ENCODE measurements at places on chromosomes 6 and 20. TPM values are rescaled to one million over a fixed set of nuclear protein-coding genes. Genes with fewer than 3 reads are reported as not detected.

The CCDC170 gene
- total RNA-seq: 0.06 TPM

The TMC2 gene
- not detected for total RNA-seq

The L3MBTL3 gene
- 22.2 TPM for total RNA-seq

The MEI4 gene
- 1.0 TPM for total RNA-seq

The CALHM4 gene
- total RNA-seq: not detected

The BTNL2 gene
- not detected for total RNA-seq

The PSMF1 gene
- 56.0 TPM for total RNA-seq

The C20orf144 gene
- total RNA-seq: not detected

The WASF1 gene
- 81.1 TPM for total RNA-seq

The LINC00237 gene
- not detected for total RNA-seq

The LPIN3 gene
- total RNA-seq: 2.8 TPM

The RBPJL gene
- not detected for total RNA-seq

The TCP1 gene
- total RNA-seq: 264 TPM

GRCh38 chr20:10643560-10643873, 30.3 kb downstream of the JAG1 start:
- no peak for DNase-seq
- no peak overlapping the region for H3K4me3 ChIP-seq
- H3K27ac ChIP-seq: no peak overlapping the region
- H3K27me3 ChIP-seq: no peaks in the 10 kb centered on the region

- H3K4me3 ChIP-seq: no peak overlapping the region
- no peak overlapping the region for H3K27ac ChIP-seq
- no peak for DNase-seq
Measured at GRCh38 chr20:31638317-31638716, 605 bp downstream of the COX4I2 start.

GRCh38 chr6:53959717-53960116, 151.5 kb upstream of the MLIP start:
- H3K4me1 ChIP-seq: no peaks in the 10 kb centered on the region
- no peak overlapping the region for H3K4me3 ChIP-seq
- no peaks in the 10 kb centered on the region for H3K27me3 ChIP-seq
- DNase-seq: no peak

DNA sequence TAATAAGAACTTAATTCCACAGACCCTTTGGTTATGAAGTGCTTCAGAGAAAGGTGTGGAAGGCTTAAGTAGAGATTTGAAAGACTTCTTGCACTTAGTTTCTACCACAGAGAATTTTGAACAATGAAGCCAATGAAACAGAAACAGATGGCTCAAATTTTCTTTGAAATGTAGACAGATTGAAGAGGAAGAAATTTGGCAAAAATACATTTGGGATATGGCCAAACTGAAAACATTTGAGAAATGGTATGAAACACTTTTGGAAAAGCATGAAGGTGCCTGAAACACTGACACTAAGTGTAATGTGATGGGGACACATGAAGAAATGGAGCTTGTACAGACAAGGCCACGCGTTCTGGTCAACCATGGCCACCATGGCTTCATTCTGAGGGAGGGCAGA, 272.4 kb upstream of the EXOC2 start:
- no peaks in the 10 kb centered on the region for H3K27me3 ChIP-seq
- no peak for DNase-seq
- H3K36me3 ChIP-seq: no peaks in the 10 kb centered on the region
- H3K27ac ChIP-seq: no peak overlapping the region
- H3K4me1 ChIP-seq: peaks cover 7% of the 10 kb centered on the region

GRCh38 chr6:13248053-13248452, 80.3 kb downstream of the TBC1D7 start:
- H3K4me3 ChIP-seq: no peak overlapping the region
- H3K27ac ChIP-seq: no peak overlapping the region
- H3K4me1 ChIP-seq: peaks cover 13% of the 10 kb centered on the region
- H3K36me3 ChIP-seq: no peaks in the 10 kb centered on the region
- H3K27me3 ChIP-seq: no peaks in the 10 kb centered on the region

DNA sequence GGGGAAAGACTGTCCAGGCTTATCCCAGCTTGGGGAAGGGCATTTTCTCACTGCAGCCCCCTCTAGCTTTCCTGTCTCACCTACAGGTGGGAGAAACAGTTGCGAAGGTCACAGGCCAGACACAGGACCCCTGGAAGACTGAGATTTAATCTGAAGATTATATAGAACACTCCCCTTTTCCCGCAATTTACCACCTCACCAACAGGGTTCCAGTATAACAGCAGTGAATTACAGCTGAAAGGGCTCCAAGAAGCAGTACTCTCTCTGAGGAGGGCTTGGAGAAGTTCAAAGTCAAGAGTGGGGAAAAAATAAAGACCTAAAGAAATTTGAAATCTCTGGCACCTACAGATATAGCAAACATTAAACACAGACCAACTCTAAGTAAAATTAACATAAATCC, 111.9 kb downstream of the ANKRD60 start:
- no peak overlapping the region for H3K4me3 ChIP-seq
- no peak overlapping the region for H3K27ac ChIP-seq
- H3K27me3 ChIP-seq: no peaks in the 10 kb centered on the region
- no peaks in the 10 kb centered on the region for H3K36me3 ChIP-seq

DNA sequence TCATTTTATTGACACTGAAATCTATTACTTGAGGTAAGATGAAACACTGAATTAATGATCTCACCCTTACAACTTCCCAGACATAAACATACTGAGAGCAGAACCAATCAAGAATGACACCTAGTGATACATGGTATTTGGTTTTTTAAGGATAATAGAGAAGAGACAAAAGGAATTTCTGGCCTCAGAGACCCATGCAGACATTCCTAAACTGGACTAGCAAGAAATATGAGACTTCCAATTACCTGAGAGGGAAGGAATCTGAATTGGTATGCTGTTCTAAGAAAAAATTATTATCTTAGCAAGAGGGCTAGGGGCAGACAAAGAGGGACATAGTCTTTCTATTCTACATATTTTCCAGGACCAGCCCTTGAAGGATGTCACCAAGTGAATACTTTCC, 141.1 kb downstream of the BMP5 start:
- no peak overlapping the region for H3K4me3 ChIP-seq
- H3K27me3 ChIP-seq: no peaks in the 10 kb centered on the region
- no peak for DNase-seq
- no peaks in the 10 kb centered on the region for H3K36me3 ChIP-seq

DNA sequence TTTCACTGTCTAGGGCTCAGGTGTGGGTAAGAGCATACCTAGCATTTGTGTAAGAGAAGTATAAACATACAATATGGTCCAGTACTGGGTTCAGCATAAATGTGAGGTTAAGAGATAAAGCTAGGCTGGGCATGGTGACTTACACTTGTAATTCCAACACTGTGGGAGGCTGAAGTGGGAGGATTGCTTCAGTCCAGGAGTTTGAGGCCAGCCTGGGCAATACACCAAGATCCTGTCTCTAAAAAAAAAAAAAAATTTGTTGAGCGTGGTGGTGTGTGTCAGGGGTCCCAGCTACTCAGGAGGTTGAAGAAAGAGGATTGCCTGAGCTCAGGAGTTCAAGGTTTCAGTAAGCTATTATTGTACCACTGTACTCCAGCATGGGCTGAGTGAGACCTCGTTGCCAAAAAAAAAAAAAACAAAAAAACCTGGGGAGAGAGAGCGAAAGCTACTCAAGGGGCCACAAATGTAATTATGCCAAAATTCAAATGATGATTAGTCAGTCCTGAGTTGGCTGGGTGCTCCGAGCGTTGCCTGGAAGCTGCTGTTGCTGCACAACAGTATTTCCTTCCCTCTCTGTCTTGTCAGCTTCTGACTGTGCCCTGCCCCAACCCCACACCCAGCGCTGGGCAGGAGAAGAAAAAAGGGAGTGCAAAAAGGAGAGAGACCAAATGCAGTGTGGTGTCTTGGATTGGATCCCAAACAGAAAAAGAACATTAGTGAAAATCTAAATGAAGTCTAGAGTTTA, 24.0 kb downstream of the CMTR1 start:
- no peak for DNase-seq
- no peak overlapping the region for H3K4me3 ChIP-seq
- peaks cover 6% of the 10 kb centered on the region for H3K27me3 ChIP-seq
- H3K36me3 ChIP-seq: peaks cover 8% of the 10 kb centered on the region

DNA sequence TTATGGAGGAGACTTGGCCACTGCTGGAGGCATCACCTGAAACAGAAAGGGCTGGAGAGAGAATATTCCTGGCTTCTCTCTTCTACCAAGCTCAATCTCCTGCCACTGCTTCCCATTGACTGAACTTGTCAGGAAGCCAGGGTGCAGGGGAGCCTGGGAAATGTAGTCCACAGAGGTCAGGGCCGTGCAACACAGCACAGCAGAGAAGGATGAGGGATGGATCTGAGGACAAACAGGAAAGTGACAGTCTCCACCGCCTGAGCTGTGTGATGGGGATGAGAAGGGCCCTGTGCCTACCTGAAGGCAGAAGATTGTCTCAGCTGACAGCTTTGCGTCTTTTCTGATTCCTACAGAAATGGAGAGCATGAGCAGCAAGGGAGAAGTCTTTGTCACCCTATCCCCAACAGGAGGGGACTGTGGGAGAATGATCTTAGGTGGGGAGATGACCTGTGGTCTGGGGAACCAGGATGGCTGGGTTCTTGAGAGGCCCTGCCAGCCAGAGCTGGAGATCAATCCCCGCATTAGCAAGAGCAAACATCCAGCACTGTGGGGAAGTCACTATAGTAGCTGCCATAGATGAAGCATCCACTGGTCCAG, 114.2 kb downstream of the SNX5 start:
- no peaks in the 10 kb centered on the region for H3K4me1 ChIP-seq
- H3K27me3 ChIP-seq: no peaks in the 10 kb centered on the region
- peak; percentile 44 for DNase-seq
- H3K36me3 ChIP-seq: no peaks in the 10 kb centered on the region
- no peak overlapping the region for H3K4me3 ChIP-seq

GRCh38 chr6:159014406-159014805, 14.4 kb upstream of the RSPH3 start:
- H3K4me1 ChIP-seq: no peaks in the 10 kb centered on the region
- no peak overlapping the region for H3K27ac ChIP-seq
- H3K27me3 ChIP-seq: no peaks in the 10 kb centered on the region

- no peak overlapping the region for H3K27ac ChIP-seq
- no peaks in the 10 kb centered on the region for H3K27me3 ChIP-seq
- H3K36me3 ChIP-seq: no peaks in the 10 kb centered on the region
- peak; percentile 26 for DNase-seq
- peaks cover 9% of the 10 kb centered on the region for H3K4me1 ChIP-seq
Measured at GRCh38 chr20:37670351-37670791, 23.5 kb upstream of the CTNNBL1 start.

DNA sequence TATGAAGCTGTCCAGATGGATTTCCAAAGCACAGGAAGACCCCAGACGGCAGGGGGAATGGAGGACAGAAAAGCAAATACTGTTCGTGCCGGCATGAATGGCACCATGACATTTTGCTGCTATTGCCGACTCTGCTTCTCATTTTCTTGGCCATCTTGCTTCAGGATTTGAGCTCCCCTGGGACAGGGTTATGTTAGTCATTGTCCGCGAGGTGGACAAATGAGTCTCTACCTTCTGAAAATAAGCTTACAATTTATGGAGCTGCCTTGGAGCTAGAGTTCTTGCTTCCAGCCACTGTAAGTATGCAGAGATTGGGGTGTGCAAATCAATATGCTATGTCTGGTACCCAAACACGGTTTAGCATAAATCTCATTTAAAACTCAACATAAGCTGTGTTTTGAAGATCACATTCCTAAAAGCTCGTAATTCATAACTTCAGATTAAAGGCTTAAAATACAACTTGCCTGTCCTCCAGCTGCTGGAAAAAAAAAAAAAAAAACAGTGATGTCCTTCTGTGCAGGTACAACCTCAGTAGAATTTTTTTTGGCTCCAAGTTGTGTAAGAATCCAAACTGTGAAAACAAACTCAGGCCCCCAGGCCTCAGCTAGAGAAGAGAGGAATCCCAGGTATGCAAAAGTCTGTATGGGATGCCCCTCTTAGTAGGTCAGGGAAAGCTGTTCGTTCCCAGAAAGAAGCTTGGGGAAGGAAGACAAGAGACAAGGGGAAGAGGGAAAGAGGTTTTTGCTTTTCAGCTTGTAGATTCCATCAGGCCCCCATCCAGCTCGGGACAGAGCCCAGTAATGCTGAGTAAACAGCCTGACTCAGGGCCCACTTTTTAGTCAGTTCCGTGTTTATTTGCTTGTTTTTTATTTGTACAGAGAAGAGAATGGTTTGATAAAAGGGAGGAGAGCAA, 184.2 kb upstream of the FOXA2 start:
- H3K27ac ChIP-seq: no peak overlapping the region
- H3K36me3 ChIP-seq: no peaks in the 10 kb centered on the region
- peak; percentile 30 for DNase-seq

GRCh38 chr20:10590950-10591671, 82.7 kb downstream of the JAG1 start:
- H3K4me3 ChIP-seq: no peak overlapping the region
- DNase-seq: no peak
- peaks cover 15% of the 10 kb centered on the region for H3K4me1 ChIP-seq

DNA sequence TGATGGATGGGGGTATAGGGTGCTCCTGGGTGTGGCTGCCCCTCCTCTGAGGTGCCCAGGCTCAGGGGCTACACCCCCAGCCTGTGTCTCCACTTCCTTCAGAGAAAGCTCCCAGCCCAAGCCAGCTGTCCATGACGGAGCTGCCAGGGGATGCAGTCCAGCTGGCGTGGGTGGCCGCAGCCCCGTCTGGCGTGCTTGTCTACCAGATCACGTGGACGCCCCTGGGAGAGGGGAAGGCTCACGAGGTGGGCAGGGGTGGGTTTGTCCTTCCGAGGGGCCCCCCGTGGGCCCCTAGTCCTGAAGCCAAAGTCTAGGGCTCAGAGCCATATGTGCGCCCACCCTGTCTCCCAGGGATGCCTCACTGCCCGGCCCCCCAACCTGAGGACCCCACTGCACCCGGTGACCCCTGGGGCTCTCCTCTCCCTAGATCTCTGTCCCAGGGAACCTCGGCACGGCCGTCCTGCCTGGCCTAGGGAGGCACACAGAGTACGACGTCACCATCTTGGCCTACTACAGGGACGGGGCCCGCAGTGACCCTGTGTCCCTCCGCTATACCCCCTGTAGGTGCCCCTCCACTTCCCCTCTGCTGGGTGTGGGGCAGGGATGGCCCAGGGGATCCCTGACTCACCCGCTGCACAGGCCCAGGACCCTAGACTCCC, 19.8 kb downstream of the COL20A1 start:
- no peak overlapping the region for H3K27ac ChIP-seq
- H3K4me1 ChIP-seq: peaks cover 3% of the 10 kb centered on the region
- no peak overlapping the region for H3K4me3 ChIP-seq
- H3K27me3 ChIP-seq: no peaks in the 10 kb centered on the region

DNA sequence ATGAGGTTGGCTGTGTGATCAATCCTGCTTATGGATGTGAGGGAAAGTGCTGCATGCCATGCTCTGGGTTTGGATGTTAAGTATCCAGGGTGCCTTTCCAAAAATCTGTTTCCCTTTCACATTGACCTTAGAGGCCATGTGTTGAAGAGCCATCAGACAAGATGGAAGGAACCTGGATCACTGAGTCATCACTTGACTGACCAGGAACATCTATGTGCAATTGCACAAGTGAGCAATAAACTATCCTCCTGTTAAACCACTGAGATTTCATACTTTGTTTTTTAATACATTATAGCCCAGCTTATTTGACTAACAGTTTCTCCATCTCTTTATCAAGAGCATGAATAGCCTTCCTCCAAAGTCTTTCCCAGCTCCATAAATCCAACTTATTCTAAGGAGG, 17.8 kb upstream of the TMEM14A start:
- no peak overlapping the region for H3K27ac ChIP-seq
- H3K4me3 ChIP-seq: no peak overlapping the region
- no peak for DNase-seq
- H3K4me1 ChIP-seq: peaks cover 12% of the 10 kb centered on the region
- H3K27me3 ChIP-seq: no peaks in the 10 kb centered on the region

GRCh38 chr6:161273752-161274487, at the start of gene AGPAT4:
Gene AGPAT4 (minus strand): TSS chr6:161274061. CDS start chr6:161232213, 41,848 bp downstream.
- peaks cover 34% of the 10 kb centered on the region for H3K4me1 ChIP-seq
- no peaks in the 10 kb centered on the region for H3K27me3 ChIP-seq
- H3K36me3 ChIP-seq: no peaks in the 10 kb centered on the region
- peak within 1 kb of the TSS; percentile 94 for H3K4me3 ChIP-seq
- peak within 1 kb of the TSS; percentile 93 for H3K27ac ChIP-seq
- peak; percentile 94 for DNase-seq
